ENCODE measurements at places on chromosomes 4 and X.

DNA sequence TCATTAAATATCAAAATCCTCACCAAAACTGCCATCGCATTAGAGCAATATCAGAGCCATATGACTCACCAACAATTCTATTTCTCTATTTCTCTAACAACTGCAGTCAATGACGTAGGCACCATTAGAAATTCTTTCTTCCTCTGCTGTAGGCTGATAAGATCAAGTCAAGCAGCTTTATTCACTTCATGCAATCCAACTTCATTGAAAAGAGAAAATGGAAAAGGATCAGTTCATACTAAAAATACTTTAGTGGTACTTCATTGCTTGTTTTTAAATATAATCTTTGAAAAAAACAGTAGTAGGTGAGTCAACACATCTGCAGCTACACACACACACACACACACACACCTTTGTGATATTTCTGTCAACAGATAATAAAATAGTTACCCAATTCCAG lies 345.3 kb upstream of the TENM3 start:
- DNase-seq: no peak

DNA sequence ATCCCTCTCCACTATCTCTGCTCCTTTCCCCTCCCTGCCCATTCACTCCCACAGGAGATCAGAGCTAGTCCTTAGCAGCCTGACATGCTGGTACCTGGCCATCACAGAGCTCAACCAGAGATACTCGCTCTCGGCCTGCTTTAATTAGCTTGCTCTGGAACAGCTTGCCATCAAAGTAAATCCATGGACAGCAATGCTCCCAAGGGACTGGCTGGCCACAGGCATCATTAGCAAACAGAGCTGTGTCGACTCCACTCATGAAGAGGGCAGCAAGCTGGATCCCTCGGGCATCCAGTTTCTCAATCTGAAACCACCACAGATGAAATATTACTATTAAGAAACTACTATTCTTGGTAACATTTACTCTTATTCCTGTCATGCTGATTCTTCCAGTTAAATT lies 43.4 kb upstream of the PHF8 start:
- no peak for DNase-seq

GRCh38 chr4:73761856-73762255 lies 21.5 kb downstream of the CXCL8 start:
- no peak for DNase-seq

DNA sequence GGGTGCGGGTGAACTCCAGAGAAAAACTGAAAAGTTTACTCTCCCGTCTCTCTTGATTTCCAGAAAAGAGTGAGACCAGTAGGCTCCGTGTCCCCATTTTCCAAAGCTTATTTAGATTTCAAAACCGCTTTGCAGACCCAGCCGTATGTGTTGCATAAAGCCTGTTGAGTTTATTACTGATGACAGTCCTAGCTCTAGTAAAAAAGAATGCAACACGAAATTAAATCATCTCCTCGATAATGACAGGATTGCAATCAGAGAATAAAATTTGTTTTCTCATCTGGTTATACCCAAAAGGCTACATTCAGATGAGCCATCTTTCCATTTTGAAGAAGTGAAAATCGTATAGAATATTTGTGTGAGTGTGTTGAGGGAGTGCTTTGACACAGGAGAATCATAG lies 16.1 kb upstream of the VCX3A start:
- no peak for DNase-seq

DNA sequence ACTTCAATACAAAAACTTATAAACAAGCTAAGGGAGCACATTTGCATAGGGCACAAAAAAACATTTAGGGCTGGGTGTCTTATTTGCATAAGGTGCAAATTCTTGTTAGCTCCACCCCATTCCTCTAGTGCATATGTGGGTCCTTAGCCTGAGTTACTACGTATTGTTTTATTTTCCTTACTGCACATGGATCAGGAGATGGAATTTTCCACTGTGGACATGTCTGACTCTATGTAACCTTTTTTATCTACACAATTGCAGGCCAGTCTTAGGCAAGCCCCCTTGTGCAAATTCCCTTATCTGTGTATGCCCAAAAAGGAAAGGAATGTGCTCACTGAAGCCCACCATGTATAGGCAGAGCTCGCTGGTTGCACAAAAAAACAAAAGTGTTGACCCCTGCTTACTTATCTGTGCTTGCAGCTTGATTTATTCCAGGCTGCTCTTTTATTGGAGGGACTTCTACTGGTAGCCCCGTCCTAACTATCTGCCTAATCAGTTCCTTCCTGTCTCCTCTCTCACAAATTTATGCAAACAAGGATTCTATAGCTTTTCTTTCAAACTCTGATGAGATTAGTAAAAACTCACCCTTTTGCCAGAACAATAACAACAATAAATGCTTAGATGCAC lies 359.0 kb upstream of the MAGEB16 start:
- no peak for DNase-seq

- DNase-seq: no peak
These were observed 47.6 kb upstream of the FGG start for GRCh38 chr4:154660052-154660451.

DNA sequence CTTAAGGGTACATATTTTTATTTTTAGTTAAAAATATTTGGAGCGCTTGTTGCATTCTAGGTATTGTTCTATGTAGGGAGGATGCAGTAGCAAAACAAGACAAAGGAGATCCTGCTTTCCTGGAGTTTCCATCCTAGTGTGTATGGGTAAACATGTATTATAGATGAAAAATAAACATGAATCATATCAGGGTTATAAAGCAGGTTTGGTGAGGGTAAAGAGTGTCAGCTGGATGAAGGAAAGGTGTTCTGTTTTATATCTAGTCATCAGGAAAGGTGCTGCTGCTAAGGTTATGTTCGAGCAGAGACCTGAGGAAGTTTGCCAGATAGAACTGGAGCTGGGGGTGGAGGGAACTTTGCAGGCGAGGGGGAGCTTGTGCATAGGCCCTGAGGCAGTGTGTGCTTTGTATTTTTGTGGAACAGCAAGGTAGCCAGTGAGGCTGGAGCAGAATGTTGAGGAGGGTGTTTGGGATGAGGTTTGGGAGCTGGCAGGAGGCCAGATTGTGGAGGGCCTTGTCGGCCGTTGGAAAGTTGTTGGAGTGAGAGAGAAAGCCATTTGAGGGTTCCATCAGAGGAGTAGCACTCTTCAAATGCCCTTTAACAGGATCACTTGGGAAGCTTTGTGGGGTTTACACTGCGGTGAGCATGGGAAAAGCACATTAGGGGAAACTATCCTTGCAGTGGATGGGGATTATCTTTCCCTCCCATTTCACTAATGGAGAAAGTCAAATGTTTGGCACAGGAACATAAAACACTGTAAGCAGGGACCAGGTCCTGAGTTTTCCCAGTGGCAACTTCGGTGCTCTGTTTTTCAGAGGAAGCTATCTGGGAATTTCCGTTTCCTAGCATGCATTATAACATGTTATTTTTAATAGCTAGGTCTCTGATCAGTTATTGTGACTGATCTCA lies 35.9 kb downstream of the AFF1 start:
- no peak for DNase-seq
